Mammary microvascular endothelial cell (primary cell): ENCODE measurements at places on chromosomes 11 and 22. TPM values are rescaled to one million over a fixed set of nuclear protein-coding genes. Genes with fewer than 3 reads are reported as not detected.

The CWC15 gene
- total RNA-seq = 41.6 and 53.6 TPM in 2 replicates

The TMPRSS5 gene
- 0.10 TPM in 1 of 2 replicates, not detected in the other for total RNA-seq

The CFAP300 gene
- total RNA-seq = not detected in 2 replicates

The KCNJ5 gene
- not detected in 2 replicates for total RNA-seq

The PANX3 gene
- total RNA-seq = not detected in 2 replicates

The ISX gene
- not detected in 2 replicates for total RNA-seq

The TRPC6 gene
- total RNA-seq = 0.15 TPM in 1 of 2 replicates, not detected in the other

The VPREB1 gene
- total RNA-seq = not detected in 2 replicates
